WTC11 (cell line): ENCODE measurements at places on chromosomes 4 and X. TPM values are rescaled to one million over a fixed set of nuclear protein-coding genes. Genes with fewer than 3 reads are reported as not detected.

ACTRT1 gene
- total RNA-seq, result not detected in 3 replicates

MAP7D2 gene
- 0.57 to 0.80 TPM (median 0.73 TPM) in 3 replicates for total RNA-seq

TMEM35A gene
- total RNA-seq, result 3.9 to 4.2 TPM (median 3.9 TPM) in 3 replicates

CD38 gene
- total RNA-seq, result 0.17 to 0.39 TPM (median 0.37 TPM) in 3 replicates

ANOS1 gene
- 24.8 to 27.5 TPM (median 27.3 TPM) in 3 replicates for total RNA-seq

NPFFR2 gene
- total RNA-seq, result 2.5 to 3.0 TPM (median 2.7 TPM) in 3 replicates

MAGED2 gene
- 136 to 140 TPM (median 138 TPM) in 3 replicates for total RNA-seq

FHL1 gene
- total RNA-seq, result 42.2 to 44.4 TPM (median 43.5 TPM) in 3 replicates

SOX3 gene
- total RNA-seq, result 16.3 to 19.8 TPM (median 19.5 TPM) in 3 replicates

RTL9 gene
- total RNA-seq, result 0.07 to 0.24 TPM (median 0.11 TPM) in 3 replicates

CLDN22 gene
- not detected in 3 replicates for total RNA-seq

GIMD1 gene
- total RNA-seq, result not detected in 3 replicates

ARL9 gene
- 0.27 to 0.48 TPM (median 0.30 TPM) in 3 replicates for total RNA-seq

WDR45 gene
- total RNA-seq, result 20.0 to 23.9 TPM (median 21.4 TPM) in 3 replicates

IGSF1 gene
- 16.2 to 23.6 TPM (median 19.1 TPM) in 3 replicates for total RNA-seq

TMEM128 gene
- 21.1 to 26.5 TPM (median 25.4 TPM) in 3 replicates for total RNA-seq

SMARCA1 gene
- 46.1 to 57.3 TPM (median 54.9 TPM) in 3 replicates for total RNA-seq

BBS7 gene
- 18.9 to 25.0 TPM (median 20.5 TPM) in 3 replicates for total RNA-seq

PSAPL1 gene
- 0.05 TPM in 1 of 3 replicates, not detected in the others for total RNA-seq

ZNF827 gene
- total RNA-seq, result 25.0 to 26.8 TPM (median 25.6 TPM) in 3 replicates

CACNA1F gene
- total RNA-seq, result 1.6 to 2.7 TPM (median 1.8 TPM) in 3 replicates

USP53 gene
- 17.1 to 20.1 TPM (median 19.2 TPM) in 3 replicates for total RNA-seq

PCYT1B gene
- 20.7 to 27.2 TPM (median 26.4 TPM) in 3 replicates for total RNA-seq

CT45A3 gene
- not detected in 3 replicates for total RNA-seq

NAP1L3 gene
- total RNA-seq, result 29.2 to 33.4 TPM (median 30.3 TPM) in 3 replicates

SSX2 gene
- 0.33 TPM in 1 of 3 replicates, not detected in the others for total RNA-seq

GPR119 gene
- not detected in 3 replicates for total RNA-seq

GNRHR gene
- total RNA-seq, result not detected in 3 replicates

SLC2A9 gene
- 0.64 TPM in 1 of 3 replicates, not detected in the others for total RNA-seq

NWD2 gene
- total RNA-seq, result 0.05 to 0.07 TPM in 2 of 3 replicates, not detected in the other

RAB39B gene
- 6.9 to 8.0 TPM (median 7.2 TPM) in 3 replicates for total RNA-seq
